NCI-H1105 treated with DMSO at 0.1 percent for 48 hours (cell line): ENCODE measurements at places on chromosomes 6 and 20.

DNA sequence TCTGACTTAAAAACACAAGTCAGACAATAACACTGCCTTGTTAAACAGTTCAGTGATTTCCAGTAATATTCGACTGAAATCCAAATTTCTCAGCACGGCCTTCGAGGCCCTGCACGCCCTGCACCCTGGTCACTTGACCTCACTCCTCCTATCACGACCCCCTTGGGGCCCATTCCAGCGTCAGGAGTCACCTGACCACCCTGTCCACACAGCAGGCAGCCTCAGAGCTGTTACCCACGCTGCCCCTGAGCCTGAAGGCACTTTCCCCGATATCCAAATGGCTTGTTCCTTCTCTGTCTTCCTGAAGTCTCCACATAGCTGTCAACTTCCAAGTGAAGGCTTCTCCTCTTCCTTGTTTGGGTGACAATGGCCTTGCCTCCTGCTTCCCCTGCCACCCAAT is 33.1 kb upstream of the SMOC2 start:
- DNase-seq, result no peak

- no peak for DNase-seq
Observed at GRCh38 chr20:35087791-35088190, 4.8 kb downstream of the TRPC4AP start.

- DNase-seq, result no peak
Observed at GRCh38 chr20:24208652-24209051, 220.1 kb upstream of the GGTLC1 start.

DNA sequence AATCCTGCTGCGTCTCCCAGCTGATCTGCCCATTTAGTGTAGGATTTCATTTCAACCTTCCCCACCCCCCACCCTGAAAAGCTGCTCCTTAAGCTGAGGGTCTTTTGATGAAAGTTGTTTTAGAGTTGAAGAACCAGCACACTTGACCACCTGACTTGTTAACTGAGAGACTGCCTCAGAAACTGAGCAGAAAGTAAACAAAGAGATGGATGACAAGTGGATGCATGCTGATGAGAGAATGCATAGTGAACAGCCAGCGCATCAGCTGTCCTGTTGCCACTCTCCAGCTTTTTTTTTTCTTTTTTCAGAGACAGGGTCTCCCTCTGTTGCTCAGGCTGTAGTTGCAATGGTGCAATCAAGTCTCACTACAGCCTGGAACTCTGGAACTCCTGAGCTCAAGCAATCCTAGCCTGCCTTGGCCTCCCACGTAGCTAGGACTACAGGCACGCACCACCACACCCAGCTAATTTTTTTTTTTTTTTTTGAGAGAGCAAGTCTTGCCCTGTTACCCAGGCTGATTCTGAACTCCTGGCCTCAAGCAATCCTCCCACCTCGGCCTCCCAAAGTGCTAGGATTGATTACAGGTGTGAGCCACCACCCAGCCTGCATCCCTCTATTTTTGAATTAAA is 9.5 kb downstream of the RPL10A start:
- peak; percentile 12 for DNase-seq

GRCh38 chr6:96878143-96878542 is 19.5 kb downstream of the NDUFAF4 start:
- DNase-seq, result no peak

DNA sequence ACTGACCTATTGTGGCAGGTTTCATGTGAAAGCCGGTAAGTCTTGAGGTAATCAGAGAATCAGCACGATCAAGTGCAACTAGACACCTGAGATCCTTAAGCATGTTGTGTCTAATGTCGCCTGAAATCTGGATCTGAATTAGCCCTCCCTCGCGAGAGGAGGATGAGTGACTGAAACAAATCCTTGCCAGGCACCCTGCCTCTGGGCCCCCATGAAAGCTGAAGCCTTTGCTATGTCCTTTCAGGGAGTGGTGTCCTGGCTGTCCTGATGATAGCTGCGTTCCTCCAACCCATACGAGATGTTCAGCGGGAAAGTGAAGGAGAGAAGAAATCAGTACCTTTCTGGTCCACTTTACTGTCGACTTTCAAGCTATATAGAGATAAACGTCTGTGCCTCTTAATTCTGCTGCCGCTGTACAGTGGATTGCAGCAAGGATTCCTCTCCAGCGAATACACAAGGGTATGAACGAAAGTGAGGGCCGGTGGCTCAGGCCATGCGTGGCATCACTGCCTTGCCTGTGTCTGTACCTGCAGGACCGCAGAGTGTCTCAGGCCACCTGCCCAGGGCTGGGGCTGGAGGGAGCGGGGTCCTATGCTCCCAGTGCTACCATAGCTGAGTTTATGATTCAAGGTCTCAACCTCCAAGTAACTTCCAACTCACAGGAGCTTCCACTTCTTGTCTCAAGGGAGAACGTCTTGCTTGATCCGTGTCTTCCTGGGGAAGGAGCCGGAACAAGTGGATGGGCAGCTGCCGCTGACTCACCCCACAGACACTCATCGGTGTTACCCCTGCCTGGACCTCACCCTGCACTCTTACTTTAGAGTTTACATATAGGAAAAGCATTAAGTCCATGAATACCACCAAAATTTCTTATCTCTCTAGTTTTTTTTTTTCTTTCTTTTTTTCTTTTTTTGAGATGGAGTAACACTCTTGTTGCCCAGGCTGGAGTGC is 12.8 kb downstream of the UNC93A start:
- DNase-seq, result no peak

GRCh38 chr6:166277892-166278578 is 30.2 kb downstream of the PRR18 start:
- DNase-seq, result no peak

- DNase-seq, result no peak
Observed at GRCh38 chr20:47099093-47099492, 204.4 kb downstream of the EYA2 start.

DNA sequence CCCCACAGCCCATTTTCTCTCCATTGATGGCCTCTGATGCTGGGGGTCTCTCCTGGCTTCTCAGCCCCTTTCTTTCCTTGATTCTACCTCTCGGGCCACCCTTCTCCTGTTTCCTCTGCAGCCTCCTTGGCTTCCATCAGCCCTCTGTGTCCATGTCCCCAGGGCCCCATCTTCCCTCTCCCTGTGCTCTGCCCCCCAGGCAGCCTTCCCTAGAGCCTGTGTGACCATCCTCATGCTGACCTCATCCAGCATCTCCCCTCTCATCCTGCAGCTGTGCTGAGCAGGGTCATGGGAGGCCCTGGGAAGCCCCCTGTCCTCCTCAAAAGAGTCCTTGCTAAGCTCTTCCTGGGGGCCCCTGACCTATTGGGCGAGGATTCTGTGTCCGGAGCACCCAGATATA is 73.4 kb upstream of the NNAT start:
- DNase-seq, result no peak

DNA sequence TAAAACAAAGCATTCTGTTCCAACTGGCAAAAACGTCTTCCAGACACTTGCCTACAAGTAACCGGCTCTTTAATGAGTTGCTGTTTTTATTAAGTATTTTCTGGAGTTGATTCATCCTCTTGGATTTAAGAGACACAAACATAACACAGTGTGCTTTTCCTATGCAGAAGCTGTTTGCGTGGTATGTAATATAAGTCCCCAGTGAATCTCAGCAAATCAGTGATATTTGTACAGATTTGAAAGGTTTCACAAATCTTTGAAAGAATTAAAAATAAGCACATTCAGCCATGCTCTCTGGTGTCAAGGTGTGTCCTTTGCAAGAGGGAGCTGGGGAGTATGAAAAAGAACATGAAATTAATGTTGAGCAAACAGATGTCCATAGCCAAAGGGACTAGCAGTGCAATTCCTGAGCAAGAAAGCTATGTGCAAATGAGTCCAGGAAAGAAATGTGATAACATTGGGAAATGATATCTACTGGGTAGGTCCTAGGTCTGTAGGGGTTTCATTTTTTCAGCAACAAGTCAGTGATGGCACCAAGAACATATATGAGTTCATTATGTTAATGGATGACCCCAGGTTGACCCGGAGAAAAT is 170.1 kb upstream of the PHACTR1 start:
- DNase-seq, result no peak

- no peak for DNase-seq
Observed at GRCh38 chr6:127792616-127793015, 108.2 kb downstream of the THEMIS start.

- no peak for DNase-seq
Observed at GRCh38 chr20:4946986-4947385, 54.3 kb downstream of the SLC23A2 start.

DNA sequence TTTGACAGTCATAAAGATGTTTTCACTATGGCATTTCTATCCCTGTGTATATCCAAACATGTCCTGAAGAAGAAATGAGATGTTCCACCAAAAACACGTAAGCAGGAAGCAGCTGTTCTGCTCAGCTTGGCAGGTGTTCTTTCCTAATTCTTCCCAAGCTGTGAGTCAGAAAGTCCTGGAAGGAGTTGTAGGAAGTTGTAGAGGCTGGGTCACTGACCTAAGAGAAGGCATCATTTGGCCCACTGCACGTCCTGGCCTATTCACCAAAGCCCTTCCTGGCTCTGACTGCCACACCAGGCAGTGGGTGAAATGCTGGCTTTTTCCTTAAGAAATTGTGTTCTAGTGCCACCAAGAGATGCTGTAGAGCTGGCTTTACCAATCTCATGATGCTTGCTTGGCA is 40.3 kb downstream of the STX11 start:
- no peak for DNase-seq

- no peak for DNase-seq
Observed at GRCh38 chr6:157267109-157267611, 56.2 kb downstream of the TMEM242 start.

- no peak for DNase-seq
Observed at GRCh38 chr6:111219785-111220184, 132.5 kb downstream of the SLC16A10 start.
